Urinary bladder (tissue), 4 donors: ENCODE measurements at places on chromosomes 6 and 20. TPM values are rescaled to one million over a fixed set of nuclear protein-coding genes. Genes with fewer than 3 reads are reported as not detected.
A peak's percentile ranks its signal among the peaks of the same experiment; 100 is the strongest.

The C6orf163 gene
- total RNA-seq: 17.1 TPM

- no peak for DNase-seq
Measured at GRCh38 chr6:43504756-43505593, 5.2 kb downstream of the LRRC73 start.

DNA sequence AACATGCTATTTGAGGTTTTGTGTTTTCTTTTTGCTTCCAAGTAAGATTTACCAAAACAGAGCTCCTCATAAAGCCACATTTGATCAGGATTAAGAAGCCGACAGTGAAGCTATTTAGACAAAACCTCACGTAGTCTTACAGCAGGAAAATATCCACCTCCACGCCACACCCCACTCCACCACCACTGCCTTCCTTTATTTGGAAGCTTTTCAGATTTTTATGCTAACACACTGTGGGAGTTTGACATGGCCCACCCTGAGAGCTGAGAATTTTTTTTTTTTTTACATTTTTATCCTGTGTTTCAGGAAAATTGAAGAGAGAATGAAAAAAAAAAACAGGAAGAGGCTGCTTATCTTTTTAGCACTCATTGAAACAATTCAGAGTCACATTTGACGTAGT is 104.8 kb upstream of the MC3R start:
- no peak for DNase-seq

The FKBP5 gene
- 5.6 TPM for total RNA-seq

The OXT gene
- total RNA-seq: not detected

DNA sequence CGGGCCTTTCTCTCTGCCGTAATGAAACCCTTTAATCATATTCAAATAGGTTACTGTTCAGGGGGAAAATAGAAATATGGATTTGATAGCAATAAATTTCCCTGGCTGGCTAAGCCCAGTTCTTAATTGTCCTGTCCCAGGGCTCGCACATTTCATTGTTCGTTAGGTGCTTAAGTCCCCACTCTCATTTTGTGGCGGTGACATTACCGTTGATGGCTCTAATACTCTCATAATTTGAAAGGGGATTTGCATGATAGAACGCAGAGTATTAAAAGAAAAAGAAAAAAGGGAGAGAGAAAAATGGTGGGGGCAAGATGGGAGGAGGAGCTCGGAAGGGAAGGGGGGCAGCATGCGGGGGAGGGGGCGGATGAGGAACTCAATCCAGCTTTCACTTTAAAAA is 79.1 kb upstream of the FOXP4 start:
- no peak for DNase-seq

The DEFB125 gene
- total RNA-seq: not detected

- no peak for DNase-seq
Measured at GRCh38 chr6:138912308-138912707, 75.7 kb downstream of the REPS1 start.

The OR2W1 gene
- not detected for total RNA-seq

The OPRL1 gene
- 1.1 TPM for total RNA-seq

DNA sequence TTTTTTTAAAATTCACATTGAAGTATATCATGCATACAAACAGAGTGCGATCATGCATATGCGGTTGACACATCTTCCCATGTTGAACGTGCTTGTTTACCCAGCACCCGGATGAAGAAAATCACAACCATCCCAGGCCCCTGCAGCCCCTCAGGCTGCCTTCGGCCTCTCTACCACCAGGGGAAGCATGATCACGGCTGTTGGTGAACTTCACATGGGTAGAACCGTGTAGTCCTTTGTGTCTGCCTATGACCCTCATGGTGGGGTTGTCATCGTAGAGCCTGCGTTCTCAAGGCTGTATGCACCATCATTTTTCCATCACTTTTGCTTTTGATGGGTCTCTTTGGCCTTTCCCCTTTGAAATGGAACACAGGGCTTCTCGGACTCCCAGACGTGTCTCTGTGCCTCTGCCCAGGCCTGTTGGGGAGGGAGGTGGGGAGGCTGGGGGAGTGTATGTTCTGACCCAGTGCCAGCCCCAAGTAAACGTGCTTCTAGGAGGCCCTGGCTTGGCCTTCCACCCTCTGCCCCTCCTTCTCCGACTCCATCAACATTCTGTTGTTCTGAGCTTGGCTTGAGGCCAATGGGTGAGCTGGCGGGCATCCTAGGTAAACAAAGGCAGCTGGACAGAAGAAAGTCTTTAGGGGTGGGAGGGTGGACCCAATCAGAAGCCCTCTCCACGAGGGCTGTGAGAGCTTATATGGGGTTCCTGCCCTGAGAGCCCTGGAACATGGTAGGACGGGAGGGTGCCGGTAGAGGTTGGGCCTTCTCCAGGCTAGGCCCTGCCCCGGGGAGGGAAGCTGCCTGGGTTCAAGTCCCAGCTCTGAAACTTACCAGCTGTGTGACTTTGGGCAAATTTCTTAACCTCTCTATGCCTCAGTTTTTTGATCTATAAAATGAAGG is 39.7 kb downstream of the TGM2 start:
- DNase-seq: peak; percentile 69

The HUS1B gene
- total RNA-seq: 2.2 TPM

DNA sequence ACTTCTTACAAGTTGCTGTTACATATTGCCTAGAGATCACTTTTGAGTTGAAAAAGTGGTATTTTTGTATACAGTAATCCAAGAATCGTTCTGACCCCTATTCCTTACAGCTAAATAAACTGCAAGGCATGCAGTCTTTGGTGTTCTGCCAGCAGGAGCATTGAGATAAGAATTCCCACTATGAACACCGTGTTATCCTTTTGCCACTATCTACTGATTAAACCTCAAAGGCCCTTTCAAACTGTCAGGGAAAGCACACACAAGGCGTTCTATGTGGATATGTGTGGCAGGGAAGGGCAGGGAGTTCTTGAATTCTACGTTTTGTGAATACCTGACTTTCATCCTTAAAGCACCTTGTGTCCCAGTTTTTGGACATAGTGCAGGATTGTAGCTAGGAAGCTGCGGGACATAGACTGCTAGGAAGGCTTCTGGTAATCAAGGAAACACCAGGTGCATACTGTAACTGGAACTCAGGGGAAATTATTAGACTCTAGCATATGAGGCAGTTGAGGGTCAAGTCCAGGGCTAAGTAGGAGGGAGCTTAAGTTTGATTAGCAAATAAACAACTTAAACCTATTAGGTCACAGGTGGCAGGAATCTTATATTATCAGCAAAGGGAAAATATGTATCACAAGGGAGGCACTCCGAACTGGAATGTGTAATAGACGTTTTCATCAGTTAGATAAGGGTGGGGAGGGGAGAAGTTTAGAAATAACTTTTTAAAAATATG is 506.6 kb downstream of the RNF144B start:
- DNase-seq: no peak

DNA sequence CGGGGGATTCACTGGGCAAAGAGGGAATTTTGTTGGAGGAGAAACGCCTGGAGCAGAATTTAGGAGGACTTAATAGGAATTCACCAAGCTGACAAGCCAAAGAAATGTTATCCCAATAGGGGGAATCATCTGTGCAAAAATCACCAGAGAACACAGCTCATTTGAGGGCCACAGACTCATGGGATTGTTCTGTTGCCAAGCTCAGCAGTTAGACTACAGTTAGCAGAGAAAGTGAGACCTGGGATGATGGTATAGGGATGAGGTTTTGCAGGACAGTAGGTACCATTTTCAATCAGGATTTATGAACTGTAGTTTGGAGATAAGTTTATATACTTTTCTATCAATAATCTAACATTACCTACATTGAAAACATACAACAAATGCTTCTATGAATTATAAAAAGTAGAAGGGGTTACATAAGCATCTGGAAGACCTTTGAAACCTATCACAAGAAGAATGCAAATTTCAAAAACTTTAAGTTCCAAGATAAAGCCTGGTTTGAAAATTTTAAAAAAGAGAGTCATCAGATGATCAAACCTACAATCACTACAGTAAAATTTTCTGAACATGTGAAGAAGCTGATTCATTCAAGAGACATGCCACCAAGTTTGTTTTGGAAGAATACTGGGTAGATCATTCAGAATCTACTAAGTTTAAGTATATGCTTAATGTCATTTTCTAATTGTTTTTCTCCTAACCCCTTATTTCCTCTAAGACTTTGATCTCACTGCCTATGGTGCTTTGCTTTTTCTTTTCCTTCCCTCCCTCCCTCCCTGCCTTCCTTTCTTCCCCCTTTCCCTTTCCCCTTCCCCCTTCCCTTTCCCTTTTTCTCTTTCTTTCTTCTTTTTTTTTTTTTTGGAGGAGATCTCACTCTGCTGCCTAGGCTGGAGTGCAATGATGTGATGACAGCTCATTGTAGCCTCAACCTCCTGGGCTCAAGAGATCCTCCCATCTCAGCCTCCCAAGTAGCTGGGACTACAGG is 81.5 kb downstream of the KIF13A start:
- DNase-seq: no peak

The OPRM1 gene
- total RNA-seq: 1.2 TPM

DNA sequence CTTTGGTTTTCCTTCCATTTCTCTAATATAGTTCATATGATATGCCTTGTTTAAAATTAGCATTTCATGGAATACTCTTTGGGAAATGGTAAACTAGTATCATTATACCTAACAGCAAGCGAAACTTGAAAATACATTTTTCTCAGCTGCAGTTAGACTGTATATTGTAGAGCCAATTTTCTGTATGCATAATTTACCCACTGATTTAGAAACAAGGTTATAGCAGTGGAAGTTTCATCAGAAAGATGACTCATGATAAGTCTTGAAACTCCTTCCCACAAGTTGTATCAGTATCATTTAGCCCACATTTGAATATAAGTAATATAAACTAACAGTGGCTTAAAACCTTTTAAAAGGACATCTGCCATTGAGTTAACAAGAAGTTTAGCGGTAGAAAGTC is 164.8 kb upstream of the BMP5 start:
- DNase-seq: no peak

DNA sequence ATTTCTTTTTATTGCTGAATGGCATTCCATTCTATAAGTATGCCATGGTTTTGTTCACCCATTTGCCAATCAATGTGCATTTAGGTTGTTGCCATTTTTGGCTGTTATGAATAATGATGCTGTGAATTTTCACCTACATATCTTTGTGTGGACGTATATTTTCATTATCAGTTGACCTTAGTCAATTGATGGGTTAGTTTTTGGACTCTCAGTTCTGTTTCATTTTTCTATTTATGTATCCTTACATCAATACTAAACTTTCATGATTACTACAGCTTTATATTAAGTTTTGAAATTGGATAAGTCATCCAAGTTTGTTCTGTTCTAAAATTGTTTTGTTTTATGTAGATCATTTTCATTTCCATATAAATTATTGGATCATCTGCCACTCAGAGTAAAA is 261.9 kb upstream of the CNR1 start:
- DNase-seq: no peak

DNA sequence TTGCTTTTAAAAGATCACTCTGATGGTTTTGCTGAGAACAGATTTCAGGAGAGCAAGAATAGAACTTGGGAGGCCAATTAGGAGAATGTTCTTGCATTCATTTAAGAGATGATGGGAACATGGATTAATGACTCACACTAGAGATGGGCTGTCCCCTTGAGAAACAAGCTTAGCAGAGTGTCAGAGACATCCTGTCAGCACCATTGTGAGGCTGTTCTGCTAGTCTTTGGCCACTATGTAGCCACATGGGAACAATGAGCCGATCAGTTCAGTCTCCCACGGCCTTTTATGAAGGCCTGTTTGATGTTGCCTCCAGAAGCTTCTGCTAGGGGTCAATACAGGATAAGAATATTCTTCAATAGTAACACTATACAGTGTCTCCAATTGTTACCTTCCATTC is 113.0 kb upstream of the EYA4 start:
- no peak for DNase-seq

GRCh38 chr6:4345543-4345942 is 210.2 kb upstream of the ECI2 start:
- DNase-seq: no peak

DNA sequence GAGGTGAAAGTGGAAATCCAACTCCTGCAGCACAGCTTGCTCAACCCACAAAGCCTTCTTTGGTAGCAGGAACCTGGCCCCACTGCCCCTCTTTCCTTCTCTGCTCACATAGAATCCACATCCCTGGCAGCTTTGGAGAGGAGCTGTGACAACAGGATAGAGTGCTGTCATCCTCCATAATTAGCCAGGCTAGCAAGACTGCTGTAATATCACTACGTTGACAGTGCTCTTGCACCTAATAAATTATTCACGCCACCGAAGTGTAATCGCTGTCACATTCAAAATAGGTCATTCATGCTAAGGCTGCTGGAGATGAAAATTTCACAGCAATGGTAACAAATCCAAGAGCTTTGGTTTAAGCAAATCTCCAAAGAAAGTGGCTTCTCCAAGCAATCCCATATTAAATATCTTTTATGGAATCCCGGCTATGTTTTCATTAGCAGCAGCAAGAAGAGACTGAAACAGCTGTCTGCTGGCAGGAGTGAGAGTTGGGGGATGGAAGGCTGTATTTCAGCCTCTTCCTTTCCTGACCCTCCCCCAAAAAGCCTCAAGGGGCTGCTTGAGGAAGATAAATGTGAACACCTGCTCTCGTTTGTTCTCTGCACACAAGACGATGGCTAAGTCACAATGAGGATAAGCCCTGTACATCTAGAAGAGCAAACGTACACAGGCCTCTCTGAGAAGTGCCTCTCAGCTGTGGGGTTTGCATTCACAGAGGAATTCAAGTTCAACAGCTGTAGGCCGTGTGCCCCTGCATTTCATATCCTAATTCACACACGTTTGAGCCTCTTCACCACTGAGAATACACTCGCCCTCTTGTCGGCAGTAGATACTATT is 16.5 kb downstream of the RIPOR2 start:
- DNase-seq: no peak

The ADGRB3 gene
- total RNA-seq: 29.4 TPM

- DNase-seq: no peak
Measured at GRCh38 chr6:156164701-156165452, 612.3 kb upstream of the ARID1B start.

DNA sequence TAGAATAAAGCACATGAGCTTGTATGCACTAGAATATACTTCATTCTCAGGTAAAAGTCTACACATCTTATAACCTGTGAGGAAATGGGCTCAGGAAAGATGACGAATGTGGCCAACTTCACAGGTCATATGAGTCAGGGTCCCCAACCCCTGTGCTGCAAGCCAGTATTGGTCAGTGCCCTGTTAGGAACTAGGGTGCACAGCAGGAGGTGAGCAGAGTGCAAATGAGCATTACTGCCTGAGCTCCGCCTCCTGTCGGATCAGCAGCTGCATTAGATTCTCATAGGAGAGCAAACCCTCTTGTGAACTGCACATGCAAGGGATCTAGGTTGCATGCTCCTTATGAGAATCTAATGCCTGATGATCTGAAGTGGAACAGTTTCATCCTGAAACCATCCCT is 182.3 kb downstream of the TRDN start:
- no peak for DNase-seq

DNA sequence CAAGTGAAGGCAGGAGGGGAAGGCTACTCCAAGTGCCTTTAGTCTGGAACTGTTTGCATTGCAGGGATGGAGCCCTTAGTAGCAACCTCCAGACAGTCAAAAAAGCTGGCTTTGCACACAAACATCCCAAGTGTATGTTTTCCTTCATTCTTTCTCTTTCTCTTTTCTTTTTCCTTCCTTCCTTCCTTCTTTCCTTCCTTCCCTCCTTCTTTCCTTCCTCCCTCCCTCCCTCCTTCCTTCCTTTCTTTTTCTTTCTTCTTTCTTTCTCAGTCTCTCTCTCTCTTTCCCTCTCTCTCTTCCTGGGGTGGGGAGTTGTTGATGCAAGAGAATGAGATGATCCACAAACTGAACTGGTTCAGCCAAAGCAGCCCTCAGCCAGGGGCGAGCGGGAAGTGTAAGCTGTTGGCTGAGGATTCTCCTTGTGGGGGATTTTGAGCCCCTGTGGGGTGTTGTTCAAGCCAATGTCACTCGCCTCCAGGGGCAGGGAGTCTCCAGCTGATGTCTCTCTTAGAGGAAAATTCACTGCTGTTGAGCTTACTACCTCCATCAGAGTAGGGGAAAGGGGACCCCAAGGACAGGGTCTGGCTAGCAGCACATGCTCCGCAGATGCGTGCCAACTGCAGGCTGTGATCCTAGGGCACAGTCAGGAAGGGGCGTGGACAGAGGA is 11.7 kb downstream of the RSPO4 start:
- DNase-seq: no peak
